BJ (cell line): ENCODE measurements at places on chromosomes 1 and 21. TPM values are rescaled to one million over a fixed set of nuclear protein-coding genes. Genes with fewer than 3 reads are reported as not detected.

SPRR3 gene
- not detected in 2 replicates for polyA plus RNA-seq

TEKT2 gene
- polyA plus RNA-seq, result 0.10 and 0.16 TPM in 2 replicates

GNAT2 gene
- polyA plus RNA-seq, result 0.09 and 0.15 TPM in 2 replicates

LAMC2 gene
- polyA plus RNA-seq, result 0.70 and 0.96 TPM in 2 replicates

DNA sequence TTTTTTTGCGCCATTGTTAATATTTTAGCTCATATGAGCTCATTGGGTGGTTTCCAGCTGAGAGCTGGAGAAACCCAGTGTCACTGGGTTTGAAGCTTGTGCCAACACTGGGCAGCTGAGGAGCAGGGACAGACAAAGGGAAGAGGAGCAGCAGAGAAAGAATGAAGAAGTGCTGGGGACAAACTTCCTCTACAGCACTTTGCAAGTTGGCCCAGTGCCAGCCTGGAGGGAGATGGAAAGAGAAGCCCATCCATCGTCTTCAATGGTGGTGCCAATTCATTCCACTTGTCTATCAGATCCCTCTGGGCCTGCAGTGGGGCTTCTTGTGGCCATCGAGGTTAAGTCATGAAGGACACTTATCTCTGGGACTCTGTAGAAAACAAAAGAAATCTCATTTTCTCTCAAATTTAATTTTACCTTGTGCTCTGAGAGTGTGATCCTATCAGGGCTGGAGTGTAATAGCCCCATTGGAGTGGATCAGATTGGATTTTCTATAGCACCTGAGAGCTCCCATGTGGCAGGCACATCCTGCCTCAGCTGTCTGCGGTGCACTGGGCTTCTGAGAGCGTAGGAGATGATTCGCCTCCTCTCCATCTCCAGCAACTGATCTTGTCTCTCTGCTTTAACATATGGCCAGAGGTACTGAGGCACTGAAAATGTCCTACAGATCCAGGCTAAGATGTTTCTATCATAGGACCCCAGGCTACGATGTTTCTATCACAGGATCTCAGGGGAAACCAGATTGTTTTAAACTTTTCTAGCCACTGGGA lies 114.7 kb downstream of the TNR start:
- no peak for DNase-seq

- DNase-seq, result no peak
Measured at GRCh38 chr1:9115351-9116205, 13.3 kb downstream of the GPR157 start.

- DNase-seq, result peak; percentile 89
Measured at GRCh38 chr1:43835082-43836021, 98.2 kb upstream of the ARTN start.

DNA sequence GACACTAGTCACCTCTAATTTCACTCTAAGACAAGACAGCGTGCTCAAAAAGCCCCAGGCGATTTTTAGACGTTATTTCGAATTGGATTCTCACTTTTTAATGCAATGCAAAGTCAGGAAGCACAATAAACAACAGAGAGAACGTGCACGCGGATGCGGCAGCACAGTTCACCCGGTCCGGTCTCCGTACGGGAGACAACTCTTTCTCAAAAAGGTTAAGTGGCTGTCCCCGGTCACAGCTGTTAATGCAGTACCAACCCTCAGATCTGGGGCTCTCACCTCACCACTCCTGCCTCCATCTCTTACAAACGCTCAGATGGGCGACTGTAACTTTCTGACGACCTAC lies 1.2 kb downstream of the HP1BP3 start:
- no peak for DNase-seq

- DNase-seq, result no peak
Measured at GRCh38 chr1:205933671-205934618, 9.3 kb downstream of the SLC26A9 start.

DNA sequence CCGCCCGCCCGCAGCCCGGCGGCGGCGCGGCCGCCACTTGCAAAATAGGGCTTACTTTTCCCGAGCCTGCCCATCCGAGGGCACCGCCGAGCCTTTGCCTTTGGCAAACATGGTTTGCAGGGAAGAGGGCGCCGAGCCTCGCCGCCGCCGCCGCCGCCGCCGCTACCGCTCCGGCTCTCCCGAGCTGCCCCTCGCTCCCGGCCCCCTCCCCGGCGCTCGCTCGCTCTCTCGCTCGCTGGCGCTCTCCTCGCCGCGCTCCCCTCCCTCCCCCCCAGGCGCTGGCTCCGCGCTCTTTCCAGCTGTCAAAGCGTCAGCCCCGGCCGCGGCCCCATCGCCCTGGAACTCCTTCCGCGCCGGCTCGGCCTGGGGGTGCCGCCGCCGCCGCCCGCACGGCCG lies 298 bp downstream of the SSBP3 start:
- DNase-seq, result no peak

DNA sequence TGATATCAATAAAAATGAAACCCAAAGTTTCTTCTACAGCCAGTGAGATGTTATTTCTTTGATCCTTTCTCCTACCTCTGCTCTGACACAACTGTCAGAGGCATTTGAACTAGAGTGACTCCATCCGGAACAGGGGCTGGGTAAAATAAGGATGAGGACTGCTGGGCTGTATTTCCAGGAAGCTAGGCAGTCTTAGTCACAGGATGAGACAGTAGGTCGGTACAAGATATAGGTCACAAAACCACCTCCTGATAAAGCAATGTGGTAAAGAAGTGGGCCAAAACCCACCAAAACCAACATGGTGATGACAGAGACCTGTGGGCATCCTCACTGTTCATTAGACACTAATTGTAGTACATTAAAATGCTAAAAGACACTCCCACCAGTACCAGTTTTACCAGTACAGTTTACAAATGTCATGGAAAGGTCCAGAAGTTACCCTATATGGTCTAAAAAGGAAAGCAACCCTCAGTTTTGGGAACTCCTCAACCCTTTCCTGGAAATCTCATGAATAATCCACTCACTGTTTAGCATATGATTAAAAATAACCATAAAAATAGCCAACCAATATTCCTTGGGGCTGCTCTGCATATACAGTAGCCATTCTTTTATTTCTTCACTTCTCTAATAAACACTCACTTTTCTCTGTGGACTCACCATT lies 96.7 kb downstream of the GABPA start:
- no peak for DNase-seq

DNA sequence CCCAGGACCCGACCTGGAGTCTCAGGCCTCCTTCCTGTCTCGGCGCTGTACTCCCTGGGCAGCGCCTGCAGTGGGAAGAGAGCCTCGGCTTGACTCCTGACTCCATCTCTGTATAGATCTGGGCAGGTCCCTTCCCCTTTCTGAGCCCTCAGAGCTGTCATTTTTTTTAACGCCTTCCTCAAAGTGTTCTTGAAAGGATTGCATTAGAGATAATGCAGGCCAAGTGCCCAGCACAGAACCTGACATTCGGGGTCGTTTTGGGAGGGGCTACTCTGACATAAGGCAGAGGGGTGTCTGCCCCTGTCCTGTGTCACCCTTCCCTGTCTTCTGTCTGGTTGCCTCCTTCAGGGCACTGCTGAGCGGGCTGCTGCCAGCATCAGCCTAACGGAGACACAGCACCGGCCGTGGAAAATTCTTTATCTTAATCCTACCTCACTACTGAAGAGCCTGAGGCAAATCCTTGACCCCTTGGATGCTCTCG lies 271.6 kb downstream of the TRABD2B start:
- no peak for DNase-seq

DNA sequence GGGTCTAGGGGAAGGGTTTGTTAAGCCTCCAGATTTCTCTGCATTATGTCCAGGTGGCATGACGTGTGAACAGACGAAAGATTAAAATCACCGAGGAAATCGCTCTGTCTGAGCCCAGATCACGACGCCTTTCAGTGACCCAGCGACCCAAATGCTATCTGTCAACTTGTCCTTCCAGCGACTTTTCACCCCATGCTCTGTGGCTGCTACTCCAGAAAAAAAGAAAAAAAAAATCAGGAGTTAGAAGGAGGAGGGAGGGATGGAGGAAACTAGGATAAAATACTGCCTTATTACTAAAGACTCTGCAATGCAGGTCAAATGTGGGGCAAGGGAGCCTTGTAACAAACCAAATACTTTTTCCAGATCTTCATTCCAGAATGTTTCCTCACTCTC lies 352.0 kb downstream of the NUF2 start:
- peak; percentile 76 for DNase-seq

DNA sequence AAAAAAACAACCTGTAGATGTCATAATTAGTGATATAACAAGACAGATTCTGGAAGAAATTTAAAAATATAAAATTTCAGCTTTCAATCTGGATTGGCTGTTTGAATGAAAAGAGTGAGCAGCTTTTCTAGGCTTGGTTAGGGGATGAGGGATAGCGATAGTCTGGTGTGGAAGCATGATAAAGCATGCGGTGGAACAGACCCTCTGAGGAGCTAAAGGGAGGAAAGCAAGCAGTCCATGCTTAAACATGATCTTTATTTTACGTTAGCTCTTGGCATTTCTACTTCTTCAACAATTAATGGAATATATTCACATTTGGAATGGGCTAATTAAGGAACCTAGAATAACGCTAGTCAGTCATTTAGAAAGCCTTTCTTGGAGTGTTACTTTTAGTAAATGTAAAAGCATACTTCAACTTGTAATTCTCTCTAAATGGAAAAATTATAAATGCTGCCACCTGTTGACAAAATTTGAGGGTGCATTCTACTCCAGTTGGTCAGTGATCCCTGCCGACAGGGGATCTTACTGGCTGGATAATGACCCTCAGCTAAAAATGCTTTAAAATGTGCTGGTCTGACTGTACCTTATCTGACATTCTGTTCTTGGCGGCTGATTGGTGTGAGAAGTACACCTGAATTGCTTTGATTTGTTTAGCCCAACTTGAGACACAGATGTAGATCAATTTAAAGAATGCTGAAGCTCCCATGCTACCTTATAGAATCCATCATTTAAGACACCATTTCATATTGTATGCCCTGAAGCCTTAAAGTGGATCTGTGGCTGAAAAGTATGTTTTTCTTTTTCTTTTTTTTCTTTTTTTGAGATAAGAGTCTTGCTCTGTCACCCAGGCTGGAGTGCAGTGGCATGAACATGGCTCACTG lies 61.2 kb downstream of the AK4 start:
- DNase-seq, result no peak

- DNase-seq, result no peak
Measured at GRCh38 chr1:171869097-171869496, 27.8 kb downstream of the DNM3 start.

DNA sequence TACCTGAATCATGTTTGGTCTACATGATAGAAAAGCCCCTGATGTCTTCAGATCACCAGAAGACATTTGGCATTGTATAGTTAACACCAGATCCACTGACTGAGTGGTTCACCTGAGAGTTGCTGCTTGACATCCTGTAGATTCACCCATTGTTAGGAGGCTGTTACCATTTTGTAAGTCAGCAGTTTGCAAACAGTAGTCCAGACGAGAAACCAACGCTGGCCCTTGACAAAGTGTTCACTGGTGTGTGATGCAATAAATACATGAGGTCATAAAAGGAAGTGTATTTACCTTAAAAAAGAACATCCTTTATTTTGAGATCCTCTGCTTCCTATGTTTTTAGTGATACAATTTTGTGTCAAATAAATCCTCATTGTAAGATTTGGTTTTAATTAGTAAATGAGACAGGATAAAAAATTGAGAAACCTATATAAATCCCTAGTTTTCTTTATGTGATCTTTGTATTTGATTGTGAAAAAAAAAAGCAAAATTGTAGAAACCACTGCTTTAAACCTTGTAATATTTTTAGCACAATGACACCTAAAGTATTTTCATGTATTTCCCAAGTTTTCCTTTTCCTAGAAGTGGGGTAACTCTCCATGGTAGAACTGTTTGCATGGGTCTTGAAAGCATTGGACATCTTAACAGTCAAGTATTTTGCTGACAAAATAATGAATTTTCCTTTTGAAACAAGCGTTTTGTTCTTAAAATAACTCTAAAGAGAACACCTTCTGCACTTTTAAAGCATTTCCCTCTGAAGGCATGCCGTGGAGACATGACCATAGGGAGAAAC lies 204.3 kb downstream of the FGGY start:
- no peak for DNase-seq
